ENCODE measurements at places on chromosomes 2 and 18.
A peak's percentile ranks its signal among the peaks of the same experiment; 100 is the strongest.

DNA sequence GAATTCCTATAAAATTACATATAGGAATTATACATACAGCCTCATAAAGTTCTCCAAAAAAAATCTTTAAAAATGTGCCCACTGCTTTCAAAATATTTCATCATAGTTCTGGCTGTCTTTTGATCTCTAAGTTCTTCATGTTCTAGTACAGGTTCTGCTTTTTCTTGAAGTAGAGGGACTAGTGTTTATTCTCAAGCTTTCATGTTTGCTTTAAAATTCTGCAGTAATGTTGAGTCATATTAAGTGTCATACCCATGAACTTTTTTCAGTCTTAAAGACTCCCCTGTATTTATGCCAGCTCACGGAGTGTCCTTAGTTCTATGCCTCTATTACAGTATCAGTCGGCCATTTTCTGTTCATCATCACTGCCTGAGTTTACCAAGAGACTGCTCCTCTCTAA, 54.8 kb upstream of the CCDC141 start:
- DNase-seq = no peak

DNA sequence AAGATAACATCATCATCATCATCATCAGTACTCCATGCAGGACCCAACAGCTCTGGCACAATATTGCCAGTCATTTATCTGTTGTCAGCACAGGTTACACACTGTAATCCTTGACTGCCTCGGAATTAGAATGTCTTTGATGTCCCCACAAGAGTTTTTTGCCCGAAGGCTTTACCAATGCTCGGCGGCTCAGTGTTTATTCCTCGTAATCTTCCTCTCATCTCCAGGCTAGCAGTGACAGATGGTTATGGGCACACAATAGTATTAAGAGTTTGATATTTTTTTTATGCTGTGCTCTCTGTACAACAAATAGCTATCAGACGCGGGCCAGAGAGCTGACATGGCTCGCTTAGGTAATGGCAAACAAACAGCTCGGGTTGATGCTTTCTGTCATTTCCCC, 515.2 kb downstream of the ZEB2 start:
- DNase-seq = no peak

DNA sequence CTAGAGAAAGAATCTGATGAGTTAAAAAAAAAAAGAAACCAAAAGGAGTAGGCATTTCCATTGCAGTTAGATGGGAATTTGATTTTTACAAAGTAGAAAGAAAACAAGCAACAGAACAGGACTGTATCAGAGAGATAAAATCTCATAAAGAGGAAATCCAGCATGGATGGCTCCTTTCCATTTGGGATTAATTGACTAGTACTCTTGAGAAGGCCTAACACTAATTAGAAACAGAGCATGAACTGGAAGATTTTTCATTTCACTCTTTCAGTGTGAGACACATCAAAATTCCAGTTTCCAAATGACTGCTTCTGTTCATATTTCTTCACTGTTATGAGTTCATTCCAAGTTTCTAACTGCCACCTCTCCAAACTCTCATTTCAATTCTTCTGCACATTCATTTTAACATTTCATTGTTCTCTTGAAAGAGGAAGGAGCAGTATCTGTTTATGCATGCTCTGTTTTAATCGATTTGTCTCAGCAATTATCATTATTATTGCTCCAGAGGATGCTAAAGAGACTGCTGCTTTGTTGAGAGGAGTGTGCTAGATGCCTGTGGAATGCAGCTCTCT, 108.8 kb upstream of the PIEZO2 start:
- no peak for DNase-seq

DNA sequence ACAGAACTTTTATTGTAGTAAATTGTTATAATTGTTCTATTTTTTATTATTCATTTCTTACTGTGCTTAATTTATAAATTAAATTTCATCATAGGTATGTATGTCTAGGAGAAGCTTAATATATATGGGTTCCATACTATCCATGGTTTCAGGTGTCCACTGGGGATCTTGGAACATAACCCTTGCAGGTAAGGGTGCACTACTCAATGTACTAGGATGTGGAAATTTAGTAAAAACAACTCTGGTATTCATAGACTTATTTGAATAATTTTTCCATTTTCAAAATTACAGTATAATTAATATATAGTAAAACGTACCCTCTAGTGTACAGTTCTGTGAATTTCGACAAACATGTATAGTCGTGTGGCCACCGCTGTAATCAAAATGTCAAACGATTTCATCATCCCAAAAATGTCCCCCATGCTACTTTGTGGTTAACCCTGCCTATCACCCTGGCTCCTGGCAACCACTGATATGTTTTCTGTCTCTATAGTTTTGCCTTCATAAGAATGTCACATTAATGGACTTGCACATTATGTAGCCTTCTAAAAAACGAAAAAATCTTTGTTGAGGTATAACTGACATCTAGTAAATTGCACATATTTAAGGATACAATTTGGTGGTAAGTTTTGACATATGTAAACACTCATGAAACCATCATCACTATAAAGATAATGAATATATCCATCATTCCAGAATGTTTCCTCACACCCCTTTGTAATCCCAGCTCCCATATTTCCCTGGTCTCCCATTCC, 45.7 kb downstream of the ARL5A start:
- DNase-seq = peak; percentile 24

DNA sequence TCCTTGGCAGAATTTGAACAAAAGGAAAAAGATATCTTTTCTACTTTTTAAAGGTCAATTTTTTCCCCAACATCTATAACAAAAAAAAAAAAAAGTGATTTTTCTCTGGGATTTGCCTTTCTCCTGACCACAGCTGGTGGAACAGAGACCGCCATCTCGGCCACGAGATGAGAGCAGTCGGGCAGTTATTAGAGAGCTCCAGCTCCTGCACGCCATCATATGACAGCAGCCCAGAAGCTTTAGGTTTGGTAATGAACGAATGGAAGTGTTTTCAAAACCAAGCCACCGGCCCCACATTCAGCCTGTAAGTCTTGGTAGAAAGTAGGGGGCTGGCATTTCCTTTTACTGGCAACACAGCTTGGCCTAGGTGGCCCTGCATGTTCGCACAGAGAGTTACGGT, 94.9 kb upstream of the FZD7 start:
- DNase-seq = no peak

- DNase-seq = no peak
Observed at GRCh38 chr18:79554321-79554720, 125.3 kb upstream of the CTDP1 start.

DNA sequence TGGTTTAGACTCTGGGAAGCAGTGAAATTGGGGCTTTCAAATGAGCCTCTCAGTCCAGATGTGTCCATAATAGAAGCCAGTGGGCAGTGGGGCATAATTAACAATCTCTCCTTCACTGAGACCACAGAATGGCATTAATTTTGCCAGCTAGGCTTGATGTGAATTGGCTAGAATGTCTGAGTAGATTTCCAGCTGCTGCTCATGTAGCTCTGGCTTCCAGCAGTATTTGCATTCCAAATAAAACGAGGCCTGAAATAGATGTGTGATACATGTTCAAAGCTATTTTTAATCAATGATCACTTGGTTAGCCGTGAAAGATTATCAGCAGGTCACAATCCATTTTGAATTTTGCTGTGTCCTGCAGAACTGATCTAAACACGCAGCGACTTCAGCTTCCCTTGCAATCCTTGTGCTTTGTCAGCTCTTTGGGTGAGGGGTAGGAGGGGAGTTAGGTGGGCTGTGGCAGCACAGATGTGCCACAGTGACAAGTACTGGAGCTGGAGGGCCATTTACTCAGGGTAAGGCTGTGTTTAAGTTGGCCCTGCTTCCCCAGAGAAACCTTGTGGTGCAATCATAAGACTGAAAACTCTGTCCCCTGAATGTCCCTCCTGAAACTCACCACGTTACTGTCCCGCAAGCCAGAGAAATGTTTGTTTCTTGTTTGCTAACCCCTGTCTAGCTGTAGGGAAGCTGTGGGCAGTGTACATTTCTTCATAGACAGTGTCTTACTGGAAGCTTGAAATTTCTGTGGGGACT, 56.9 kb upstream of the TMEM178A start:
- no peak for DNase-seq

- DNase-seq = no peak
Observed at GRCh38 chr18:65257149-65257548, 493.7 kb upstream of the CDH7 start.

DNA sequence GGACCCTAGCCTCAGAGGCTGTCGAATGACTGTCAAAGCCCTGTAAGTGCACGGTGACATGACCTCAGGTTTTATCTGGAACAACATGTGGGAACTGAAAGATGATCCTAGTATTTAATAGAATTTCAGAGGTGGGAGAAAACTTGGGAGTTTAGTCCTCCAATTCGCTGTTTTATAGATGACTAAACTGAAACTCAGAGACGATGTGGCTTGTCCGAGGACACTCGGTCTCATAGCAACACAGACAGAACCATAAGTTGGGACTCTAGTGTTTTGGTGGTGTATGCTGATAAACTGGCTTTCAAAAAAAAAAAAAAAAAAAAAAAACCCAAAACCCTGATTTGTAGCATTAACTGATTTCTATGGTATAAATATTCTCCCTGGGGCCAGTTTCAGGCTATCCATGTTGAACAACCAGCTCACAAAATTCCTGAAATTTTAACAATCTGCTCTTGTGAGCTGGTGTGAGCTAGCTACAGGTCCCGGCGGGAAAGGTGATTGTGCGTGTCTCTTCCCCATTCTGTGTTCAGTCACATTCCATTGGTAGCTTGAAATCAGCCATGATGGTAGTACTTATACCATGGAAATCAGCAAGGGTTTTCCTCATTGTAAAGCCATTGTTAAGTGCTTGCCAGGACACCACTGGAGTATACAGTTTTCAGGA, 195.5 kb upstream of the EPAS1 start:
- no peak for DNase-seq

GRCh38 chr2:15819562-15820256, 120.6 kb upstream of the MYCN start:
- DNase-seq = no peak

DNA sequence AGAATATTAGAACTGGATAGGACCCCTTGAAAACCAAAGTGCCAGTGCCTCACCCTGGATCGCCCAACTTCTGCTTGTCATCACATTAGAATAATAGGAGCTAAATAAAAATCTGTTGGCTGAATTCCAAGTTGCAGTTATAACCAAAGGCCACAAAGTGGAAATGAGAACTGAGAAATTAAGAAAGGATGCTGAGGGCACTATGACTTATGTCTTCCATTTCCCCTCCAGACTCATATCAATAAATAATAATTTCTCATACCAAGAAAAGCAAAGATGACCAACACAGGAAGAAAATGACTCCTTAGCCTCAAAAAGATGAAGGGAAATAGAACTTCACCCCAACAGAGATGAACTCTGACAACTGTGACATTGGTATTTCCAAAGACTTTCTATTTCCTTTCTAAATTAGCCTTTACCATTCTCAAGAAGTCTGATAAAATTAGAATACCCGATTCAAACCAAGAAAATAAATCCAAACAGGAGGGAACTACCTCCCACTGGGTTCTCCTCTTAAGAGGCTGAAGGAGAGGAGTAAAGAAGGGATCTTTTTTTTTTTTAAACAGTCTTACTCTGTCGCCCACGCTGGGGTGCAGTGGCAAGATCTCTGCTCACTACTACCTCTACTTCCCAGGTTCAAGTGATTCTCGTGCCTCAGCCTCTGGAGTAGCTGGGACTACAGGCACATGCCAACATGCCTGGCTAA, 46.5 kb upstream of the EPG5 start:
- DNase-seq = no peak

DNA sequence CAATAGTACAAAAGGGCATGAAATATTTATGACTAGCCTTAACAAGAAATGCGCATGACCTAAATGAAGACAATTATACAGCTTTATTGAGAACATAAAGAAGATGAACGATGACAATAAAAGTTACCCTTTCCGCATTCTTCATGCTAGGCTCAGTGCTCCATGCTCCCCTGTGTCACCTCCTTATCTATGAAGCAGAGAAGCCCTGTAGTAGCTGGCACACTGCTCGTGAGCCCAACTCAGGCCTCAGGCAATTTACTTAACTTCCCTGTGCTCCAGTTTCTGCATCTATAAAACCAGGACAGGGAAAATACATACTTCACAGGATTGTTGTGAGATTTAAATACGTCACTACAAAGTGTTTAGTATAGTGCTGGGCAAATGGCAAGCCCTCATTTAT, 34.5 kb upstream of the NABP1 start:
- DNase-seq = no peak

DNA sequence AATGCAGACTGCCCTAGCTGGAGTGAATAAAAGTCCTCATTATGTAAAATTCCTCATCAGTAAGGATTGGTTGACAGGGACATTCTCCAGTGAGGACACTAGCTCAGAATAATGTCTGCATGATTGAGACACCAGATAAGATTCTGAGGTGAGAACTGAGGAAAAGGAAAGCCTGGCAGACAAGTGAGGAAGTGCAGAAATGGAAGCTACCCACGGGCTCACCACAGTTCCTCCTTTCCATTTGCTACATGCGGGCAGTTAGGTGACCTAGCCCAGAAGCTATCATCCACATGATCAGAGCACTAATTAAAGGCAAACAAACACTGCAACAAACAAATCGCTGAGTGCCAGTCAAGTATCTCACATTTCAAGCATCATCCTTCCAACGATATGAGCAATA, 27.7 kb downstream of the NETO1 start:
- DNase-seq = no peak

DNA sequence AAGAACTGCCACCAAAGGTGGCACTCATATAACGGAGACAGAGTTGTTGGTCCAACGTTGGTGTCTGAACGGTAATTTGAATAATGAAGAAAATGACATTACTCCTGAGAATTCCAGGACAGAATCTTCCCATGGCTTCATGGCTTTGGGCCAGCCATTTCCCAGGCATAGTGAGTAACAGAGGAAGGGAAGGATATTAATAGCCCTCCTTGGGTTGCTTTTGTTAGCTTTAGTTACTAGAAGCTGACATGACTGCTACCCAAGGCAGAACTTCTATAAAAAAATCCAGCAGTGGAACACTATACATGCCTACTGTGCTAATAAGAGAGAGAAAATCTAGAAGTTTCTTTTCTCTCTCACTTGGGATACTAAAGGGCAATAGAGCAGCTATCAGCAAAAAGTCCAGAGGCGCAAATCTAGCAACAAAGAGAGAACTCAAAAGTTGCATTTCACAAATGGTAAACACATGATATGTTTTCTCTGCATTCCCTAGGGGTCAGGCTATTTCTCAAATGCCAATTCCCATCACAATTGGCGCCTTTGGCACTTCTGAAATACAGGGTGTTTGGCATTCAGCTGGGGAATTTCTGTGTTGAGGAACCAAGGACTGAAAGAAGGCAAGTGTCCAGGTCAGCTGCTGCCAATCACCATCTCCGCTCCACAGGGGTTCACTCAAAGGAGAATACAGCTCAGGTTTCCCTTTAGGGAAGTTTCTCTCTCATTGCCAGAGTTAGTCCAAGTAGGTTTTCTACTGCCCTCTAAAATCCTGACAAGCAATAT, 160.8 kb upstream of the KYNU start:
- no peak for DNase-seq

GRCh38 chr18:34315591-34316352, 91.1 kb upstream of the NOL4 start:
- no peak for DNase-seq

Measured in KBM-7 (cell line).